ENCODE measurements at places on chromosomes 4 and X.

DNA sequence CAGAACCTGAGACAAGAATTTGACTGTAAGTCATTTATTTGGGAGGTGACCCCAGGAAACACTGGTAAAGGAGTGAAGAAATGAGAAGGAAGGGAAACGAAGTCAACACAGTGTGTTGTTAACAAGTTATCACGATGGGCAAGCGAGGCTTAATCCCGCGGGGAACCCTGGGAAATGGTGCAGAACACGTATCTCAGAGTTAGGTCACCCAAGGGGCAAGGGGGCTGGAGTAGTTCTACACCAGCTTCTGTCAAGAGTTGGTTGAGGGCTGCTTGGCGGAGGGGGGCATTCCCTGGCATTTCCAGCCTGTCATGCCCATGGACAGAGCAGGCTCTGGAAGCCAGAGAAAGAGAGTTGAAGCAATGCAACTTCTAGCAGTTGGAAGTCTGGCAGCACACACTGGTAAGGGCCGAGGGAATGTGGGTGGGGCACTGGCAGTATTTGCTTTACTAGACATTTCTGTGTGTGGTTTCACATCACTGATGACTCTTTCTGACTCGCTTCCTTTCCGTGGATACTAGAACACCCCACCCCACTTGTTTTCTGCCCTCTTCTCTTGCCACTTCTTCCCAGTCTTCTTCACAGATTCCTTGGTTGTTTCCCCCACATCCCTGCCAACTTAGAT, 52.2 kb upstream of the ADGRG2 start:
- DNase-seq: no peak

GRCh38 chr4:96983830-96984229, 1143.9 kb downstream of the PDHA2 start:
- no peak for DNase-seq

DNA sequence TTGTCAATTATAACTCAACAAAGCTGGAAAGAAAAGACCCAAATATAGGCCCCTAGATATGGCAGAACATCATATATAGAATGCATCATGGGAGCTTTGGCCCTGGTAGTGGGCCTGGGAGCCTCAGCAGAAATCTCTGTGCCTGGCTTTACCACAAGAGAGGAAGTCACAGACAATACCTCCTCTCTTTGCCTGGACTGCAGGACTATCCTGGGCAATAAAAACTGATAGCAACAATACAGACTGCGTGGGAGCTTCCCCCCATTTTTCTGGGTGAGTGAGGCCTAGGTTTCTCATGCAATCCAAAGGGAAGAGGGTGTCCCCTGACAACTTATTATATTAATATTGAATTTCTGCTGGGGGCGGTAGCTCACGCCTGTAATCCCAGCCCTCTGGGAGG, 64.0 kb upstream of the NFKB1 start:
- DNase-seq: no peak

DNA sequence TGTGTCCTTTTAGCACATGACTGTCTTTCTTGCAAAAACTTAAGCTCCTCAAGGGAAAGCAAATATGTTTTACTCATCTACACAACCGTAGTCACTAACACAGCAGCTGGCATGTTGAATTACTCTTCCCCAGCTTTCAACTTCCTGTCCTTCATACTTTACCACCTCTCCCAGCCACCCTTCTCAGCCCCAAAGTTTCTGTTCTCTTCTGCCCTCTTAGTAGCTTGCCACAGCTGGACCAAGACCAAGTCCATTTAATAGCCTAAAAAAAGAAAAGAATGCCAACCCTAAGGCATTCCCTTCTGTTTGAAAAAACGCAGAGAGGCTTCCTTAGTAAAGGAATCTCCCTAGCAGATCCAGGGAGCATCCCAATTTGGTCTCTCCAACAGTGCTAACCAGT, 36.8 kb downstream of the SRPX2 start:
- DNase-seq: no peak

DNA sequence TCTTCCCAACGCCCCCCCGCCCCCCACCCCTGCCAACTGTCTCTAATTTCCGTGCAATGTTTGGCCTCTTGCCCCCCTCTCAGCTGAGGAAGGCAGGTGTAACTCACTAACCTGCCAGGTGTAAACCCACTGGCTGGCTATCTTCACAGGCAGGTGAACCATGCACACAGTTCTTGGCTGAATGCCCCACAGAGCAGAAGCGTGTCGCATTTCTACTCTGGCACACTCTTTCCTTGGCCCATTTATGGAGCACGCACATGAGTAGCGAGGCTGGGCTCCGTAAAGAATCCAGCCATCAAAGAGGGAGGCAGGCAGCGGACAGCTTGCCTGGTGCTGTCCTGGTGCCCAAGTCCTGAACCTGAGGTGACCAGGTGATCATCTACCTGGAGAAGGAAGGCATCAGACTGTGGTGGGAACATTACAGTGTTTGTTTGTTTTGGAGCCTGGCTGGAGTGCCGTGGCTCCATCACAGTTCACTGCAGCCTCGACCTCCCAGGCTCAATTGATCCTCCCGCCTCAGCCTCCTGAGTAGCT, 39.2 kb upstream of the CRMP1 start:
- no peak for DNase-seq

DNA sequence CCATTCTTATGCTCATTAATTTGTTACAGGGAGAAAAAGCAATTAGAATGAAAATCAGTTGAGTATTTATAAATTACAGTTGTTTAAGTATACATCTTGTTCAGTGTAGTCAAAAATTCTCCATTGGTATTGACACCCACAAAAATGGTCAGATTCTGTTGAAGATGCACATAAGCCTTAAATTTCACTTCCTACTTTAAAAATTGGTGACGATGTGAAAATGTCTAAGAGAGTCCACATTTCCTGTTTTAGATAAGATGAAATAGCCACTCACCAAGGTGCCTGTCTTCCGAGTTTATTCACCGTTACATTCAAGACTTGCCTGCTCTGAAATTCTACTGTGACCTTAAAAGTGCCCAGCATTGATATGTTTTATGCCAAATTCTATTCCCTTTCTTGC, 93.6 kb downstream of the GPR143 start:
- DNase-seq: no peak

Measured in GM12864 (cell line).